ENCODE measurements at places on chromosomes 16 and 17. TPM values are rescaled to one million over a fixed set of nuclear protein-coding genes. Genes with fewer than 3 reads are reported as not detected.

Gene TSPAN10
- polyA plus RNA-seq: 1.6 TPM

Gene ZG16B
- 0.32 TPM for polyA plus RNA-seq

DNA sequence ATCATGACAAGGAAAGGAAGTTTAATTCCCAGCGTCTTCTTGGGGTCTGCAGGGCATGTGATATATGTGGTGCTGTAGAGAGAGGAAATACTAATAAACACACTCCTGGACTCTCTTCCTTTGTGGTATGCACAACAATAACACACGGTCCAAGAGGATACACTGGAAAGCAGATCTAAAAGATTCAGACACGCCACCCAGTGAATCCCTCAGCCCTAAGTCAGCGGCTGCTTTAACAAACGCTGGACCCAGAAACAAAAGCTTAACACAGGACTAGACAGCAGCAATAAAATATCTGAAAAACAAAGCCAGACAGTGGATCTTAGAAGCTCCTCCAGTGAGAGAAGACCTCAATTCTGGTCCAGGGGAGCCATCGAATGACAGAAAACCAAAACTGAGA is 13.1 kb downstream of the CFAP20 start:
- no peak overlapping the region for H3K4me3 ChIP-seq
- no peak for DNase-seq
- H3K27ac ChIP-seq: peak overlapping the region; percentile 17
- H3K4me1 ChIP-seq: peaks cover 32% of the 10 kb centered on the region
- H3K27me3 ChIP-seq: no peaks in the 10 kb centered on the region
- H3K36me3 ChIP-seq: peaks cover 24% of the 10 kb centered on the region

DNA sequence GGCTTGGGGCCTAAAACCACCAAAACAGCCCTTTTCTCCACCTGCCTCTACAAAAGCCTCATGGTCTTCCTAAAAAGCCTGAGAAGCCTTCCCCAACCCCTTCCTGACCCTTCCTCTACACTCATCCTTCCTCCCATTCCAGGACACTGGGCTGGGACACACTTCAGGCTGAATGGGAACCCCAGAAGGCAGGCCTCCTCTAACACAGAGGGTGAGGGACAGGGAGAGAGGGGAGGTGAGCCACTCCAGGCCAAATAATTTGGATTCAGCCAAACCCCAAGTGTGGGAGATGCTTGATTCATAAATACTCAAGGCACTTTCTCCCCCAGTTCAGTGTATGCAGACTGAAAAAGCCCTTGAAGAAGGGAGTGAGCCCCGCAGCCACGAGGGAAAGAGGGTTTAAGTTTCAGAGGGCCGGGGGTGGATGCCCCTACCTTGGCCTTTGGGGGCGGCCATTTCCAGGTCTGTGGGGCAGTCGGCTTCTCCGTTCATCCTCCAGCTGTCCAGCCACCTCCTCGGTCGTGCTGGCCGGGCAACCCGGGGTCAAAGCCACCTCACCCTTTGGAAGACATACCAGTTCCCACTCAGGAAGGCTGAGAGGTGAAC is 1.6 kb downstream of the UBTF start:
- H3K4me3 ChIP-seq: peak overlapping the region; percentile 59
- H3K4me1 ChIP-seq: peaks cover 25% of the 10 kb centered on the region
- H3K27ac ChIP-seq: peak overlapping the region; percentile 65

GRCh38 chr16:88651989-88652761 is 1.3 kb upstream of the CYBA start:
- H3K4me1 ChIP-seq: peaks cover 26% of the 10 kb centered on the region
- no peak overlapping the region for H3K4me3 ChIP-seq
- peaks cover 83% of the 10 kb centered on the region for H3K36me3 ChIP-seq
- H3K27ac ChIP-seq: peak overlapping the region; percentile 33

- H3K27ac ChIP-seq: peak overlapping the region; percentile 25
- DNase-seq: no peak
- no peaks in the 10 kb centered on the region for H3K27me3 ChIP-seq
Measured at GRCh38 chr17:45129940-45130680, 2.2 kb downstream of the PLCD3 start.

- H3K36me3 ChIP-seq: peaks cover 3% of the 10 kb centered on the region
- H3K4me3 ChIP-seq: no peak overlapping the region
- no peak for DNase-seq
- peaks cover 18% of the 10 kb centered on the region for H3K27me3 ChIP-seq
Measured at GRCh38 chr17:45251931-45252330, 10.0 kb downstream of the SPATA32 start.

DNA sequence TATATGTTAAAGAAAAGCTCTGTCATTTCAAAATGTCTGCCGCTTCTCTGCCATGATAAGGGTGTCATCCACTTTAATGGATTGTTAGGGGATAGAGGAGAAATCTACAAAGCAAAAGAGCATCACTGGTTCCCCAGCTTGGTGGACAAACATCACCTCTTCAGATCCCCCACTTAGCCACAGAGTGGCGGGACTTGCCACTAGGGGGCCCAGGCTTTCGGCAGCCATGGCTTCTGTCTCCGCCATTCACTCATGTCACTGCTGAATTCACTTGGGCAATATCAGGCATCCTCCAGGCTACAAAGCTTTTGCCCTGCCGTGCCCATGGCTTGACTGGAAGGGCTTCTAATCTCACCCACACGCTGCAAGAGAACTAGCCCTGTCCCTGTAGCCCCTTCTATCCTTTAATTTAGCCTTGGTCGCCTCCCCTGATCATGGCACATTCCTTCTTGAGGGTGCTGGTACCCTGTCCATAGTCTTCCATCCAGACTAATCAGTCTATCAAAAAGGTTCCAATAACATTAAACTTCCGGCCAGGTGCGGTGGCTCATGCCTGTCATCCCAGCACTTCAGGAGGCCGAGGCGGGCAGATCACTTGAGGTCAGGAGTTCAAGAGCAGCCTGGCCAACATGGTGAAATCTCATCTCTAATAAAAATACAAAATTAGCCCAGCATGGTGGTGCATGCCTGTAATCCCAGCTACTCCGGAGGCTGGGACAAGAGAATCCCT is 34.7 kb downstream of the SBK1 start:
- no peak overlapping the region for H3K27ac ChIP-seq
- H3K4me1 ChIP-seq: peaks cover 4% of the 10 kb centered on the region
- H3K27me3 ChIP-seq: no peaks in the 10 kb centered on the region
- H3K36me3 ChIP-seq: peaks cover 16% of the 10 kb centered on the region

DNA sequence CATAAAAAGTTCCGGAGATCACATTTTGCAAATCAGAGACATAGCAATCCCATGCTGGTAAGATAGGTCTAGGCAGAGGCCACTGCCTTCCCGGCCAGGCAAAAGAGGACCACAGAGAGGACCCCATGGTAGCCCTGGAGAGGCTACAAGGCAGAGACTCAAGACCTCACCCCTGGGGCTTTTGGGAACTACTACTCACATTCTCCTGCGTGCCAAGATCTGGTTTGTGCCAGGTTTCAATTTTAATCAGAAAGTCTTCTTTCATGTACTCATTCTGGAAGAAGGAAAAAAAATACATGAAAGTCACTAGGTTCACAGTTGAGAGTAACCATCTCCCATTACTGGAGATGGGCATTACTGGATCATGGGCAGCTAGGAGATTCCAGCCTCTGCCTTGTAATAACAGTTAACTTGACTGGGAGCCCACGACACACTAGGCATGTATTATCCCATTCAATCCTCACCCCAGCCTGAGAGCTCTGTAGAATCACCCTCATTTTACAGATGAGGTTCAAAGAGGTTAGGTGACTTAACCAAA is 21.2 kb downstream of the PITPNA start:
- H3K27me3 ChIP-seq: no peaks in the 10 kb centered on the region
- no peaks in the 10 kb centered on the region for H3K4me1 ChIP-seq
- no peak overlapping the region for H3K27ac ChIP-seq
